ENCODE measurements at places on chromosomes 2 and 18. TPM values are rescaled to one million over a fixed set of nuclear protein-coding genes. Genes with fewer than 3 reads are reported as not detected.

Gene PID1
- total RNA-seq: 40.8 TPM

Gene OXER1
- total RNA-seq: not detected

Gene KCNG3
- total RNA-seq: not detected

Gene PRKAG3
- total RNA-seq: 0.40 TPM

Gene NCKAP5
- total RNA-seq: 1.2 TPM

Gene KCNJ13
- not detected for total RNA-seq

Gene NBEAL1
- total RNA-seq: 38.7 TPM

Gene AQP12B
- total RNA-seq: not detected

Gene PTPRN
- total RNA-seq: 0.25 TPM

Gene TFPI
- 437 TPM for total RNA-seq

Gene VPS54
- total RNA-seq: 21.3 TPM

Gene TUBA3E
- total RNA-seq: not detected

Gene SMAD4
- 54.3 TPM for total RNA-seq

Gene UGT1A5
- not detected for total RNA-seq

Gene PLGLB2
- 0.87 TPM for total RNA-seq

Gene PROKR1
- under 0.01 TPM for total RNA-seq

Gene OTOS
- not detected for total RNA-seq

Gene CTNNA2
- not detected for total RNA-seq

Gene KCMF1
- total RNA-seq: 56.1 TPM

Gene FAM237A
- not detected for total RNA-seq

Gene KCNS3
- 0.66 TPM for total RNA-seq

Gene NR4A2
- 9.4 TPM for total RNA-seq

Gene CERKL
- 0.13 TPM for total RNA-seq

Gene HOXD8
- 0.06 TPM for total RNA-seq

Gene CRYBA2
- not detected for total RNA-seq

Gene RAB6C
- under 0.01 TPM for total RNA-seq

Gene TUBA4B
- total RNA-seq: not detected

Gene SPEG
- 11.1 TPM for total RNA-seq

Gene TBC1D8
- total RNA-seq: 35.3 TPM

Gene SCN3A
- 0.13 TPM for total RNA-seq

Gene ASNSD1
- 65.7 TPM for total RNA-seq

Gene MTCL1
- total RNA-seq: 11.9 TPM

Gene MOCOS
- total RNA-seq: 2.9 TPM

Gene RGPD8
- 12.9 TPM for total RNA-seq
